ENCODE measurements at places on chromosomes 3 and 15.

DNA sequence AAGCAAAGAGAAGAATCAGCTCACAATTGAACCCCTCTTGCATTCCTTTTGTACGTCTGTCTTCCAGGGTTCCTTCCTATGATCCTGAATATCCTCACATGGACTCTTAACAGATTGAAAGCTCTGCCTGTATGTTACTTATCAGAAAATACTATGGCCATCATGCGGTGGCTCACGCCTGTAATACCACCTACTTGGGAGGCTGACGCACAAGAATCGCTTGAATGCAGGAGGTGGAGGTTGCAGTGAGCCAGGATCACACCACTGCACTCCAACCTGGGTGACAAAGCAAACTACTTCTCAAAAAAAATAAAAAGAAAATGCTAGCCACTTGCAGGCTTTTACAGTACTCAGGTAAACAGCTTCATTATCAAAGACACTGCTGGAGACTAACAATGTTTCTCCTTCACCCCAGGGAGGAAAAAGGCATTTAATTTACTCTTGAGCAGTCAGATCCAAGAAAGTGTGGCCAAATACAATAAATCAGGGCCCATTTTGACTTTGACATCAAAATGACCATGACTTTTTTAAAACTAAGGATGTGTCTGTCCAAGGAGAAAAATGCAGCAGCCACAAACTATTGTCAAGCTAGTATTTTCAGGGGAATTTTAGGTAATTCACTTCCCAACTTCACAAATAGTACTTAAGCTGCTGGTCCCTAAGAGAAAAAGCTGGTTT, 27.3 kb downstream of the NPTN start:
- DNase-seq, result no peak

- no peak for DNase-seq
These were observed 30.9 kb downstream of the BHLHE40 start for GRCh38 chr3:5010140-5010539.

DNA sequence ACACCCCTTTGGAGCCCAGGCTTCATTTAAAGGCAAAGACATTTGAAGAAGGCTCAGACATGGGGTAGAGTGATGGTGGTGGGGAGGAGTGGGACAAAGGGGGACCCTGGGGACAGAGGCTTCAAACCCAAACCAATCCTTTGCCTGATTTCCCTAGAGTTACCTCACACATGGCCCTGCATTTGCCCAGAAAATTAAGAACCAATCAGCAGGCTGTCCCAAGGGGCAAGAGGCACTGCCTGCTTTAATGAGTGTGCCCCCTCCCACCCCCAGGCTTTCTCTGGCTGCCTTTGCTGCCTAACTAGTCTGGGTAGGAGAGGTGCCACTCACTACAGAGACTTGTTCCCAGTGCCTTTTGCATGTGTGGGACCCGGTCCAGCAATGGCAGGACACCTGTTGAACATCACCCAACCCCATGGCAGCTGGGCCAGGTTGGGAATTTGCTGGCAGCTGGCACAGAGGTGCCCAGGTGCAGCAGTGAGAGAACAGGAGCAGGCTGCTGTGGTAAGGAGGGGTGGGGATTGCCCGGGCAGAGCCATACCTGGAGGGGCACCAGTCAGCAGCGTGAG, 38.4 kb downstream of the CCDC33 start:
- DNase-seq, result no peak

DNA sequence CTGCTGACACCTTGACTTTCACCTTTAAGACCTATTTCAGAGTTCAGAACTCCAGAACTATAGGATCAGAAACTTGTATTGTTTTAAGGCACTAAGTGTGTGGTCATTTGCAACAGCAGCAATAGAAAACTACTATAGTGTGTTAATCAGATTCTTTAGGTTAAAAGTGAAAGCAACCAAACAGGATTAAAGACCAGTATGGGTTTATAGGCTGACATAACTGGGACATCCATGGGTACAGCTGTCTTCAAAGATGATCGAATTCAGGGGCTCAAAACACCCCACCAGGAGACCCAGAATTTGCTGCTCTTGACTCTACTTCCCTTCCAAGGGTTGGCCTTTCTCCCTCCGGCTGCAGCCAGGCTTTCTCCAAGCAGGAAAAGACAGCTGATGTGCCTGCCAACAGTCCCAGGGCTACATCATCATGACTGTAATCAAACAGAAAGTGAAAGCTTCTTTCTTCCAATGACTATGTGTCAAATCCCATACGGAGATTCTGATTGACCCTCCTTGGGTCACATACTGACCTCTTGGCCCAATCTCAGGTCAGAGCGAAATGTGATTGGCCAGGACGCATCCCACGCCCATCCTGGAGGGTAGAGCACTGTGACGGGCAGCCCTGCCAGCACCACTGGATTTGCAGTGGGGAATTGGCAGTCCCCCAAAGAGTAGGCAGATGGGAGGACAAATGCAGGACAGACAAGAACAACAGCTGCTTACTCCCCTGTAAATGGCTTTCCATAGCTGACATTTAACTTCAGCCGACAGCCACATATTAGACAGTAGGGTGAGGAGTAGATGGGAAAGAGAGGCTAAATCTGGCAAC, 51.4 kb upstream of the RNF7 start:
- DNase-seq, result peak; percentile 87

DNA sequence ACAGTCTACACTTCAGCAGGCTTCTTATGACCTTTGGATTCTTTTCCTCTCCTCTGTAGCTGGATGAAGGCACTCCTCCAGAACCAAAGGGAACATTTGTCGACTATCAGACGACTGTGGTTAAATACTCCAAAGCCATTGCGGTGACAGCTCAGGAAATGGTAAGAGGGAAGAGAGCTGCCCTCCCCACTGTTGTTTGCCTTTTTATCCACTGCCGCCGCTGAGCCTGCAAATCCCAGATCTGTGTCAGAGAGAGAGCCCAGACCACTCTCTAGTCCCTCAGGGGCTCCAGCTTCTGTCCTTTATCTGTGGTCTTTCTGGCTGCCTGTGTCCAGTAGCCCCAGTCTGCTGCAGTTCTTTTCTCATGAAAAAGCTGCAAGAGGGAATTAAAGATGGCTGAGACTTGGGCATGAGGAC, 261.5 kb upstream of the TPM1 start:
- no peak for DNase-seq
